ENCODE measurements at places on chromosomes 7 and 10.
A peak's percentile ranks its signal among the peaks of the same experiment; 100 is the strongest.

- no peak for DNase-seq
Observed at GRCh38 chr7:143385891-143386781, 5.0 kb downstream of the ZYX start.

DNA sequence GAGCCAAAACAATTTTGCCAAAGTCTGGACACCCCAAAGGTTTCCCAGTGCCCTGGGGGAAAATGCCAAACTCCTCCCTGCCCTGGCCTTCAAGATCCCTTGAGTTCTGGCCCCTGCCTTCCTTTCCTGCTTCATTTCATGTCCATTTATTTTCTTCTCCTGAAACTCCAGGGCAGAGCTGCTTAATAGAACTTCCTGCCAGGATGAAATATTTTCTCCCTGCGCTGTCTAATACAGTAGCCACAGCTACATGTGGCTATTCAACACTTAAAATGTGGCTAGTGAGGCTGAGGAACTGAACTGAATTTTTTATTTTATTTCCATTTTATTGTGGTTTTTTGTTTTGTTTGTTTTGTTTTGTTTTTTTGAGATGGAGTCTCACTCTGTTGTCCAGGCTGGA lies 49.6 kb downstream of the COL13A1 start:
- DNase-seq: no peak

GRCh38 chr7:33744293-33745075 lies 160.9 kb upstream of the BMPER start:
- peak; percentile 44 for DNase-seq

- no peak for DNase-seq
Observed at GRCh38 chr10:6713716-6714115, 133.6 kb upstream of the PRKCQ start.

DNA sequence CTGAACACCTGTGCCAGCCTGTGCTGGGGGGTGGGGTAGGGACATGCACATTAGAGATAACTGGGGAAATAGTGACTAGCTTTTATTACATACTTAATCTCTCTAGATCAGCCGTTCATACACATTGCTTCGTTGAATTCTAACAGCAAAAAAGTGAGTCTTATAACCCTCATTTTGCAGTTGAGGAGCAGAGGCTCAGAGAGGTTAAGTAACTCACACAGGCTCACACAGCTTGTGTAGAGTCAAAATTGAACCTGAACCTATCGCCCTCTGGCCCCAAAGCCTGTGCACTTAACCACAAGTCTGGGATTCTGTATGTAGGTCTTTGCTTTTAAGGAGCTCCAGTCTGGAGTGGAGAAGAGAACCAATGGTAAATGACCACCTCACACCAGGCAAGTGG lies 59.9 kb downstream of the CDH23 start:
- no peak for DNase-seq

DNA sequence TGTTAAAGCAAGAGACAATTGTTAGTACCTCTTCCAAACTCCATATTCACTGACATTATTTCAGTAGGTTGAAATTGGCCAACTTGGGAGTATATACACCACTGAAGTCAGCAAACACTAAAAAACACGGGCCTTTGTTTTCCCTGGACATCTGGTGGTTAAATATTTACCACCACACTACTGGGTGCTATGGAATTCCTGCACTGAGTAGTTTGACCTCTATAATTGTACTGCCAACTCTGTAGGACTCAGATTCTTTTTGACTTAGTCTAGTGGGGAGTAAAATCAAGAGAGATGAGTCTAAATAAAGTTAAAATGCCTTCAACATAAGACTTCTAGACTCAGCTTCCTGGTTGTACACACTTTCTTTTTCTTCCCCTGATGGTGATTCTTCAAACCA lies 41.3 kb upstream of the TES start:
- no peak for DNase-seq

- DNase-seq: no peak
Observed at GRCh38 chr10:55630491-55631056, 730.5 kb downstream of the ZWINT start.

DNA sequence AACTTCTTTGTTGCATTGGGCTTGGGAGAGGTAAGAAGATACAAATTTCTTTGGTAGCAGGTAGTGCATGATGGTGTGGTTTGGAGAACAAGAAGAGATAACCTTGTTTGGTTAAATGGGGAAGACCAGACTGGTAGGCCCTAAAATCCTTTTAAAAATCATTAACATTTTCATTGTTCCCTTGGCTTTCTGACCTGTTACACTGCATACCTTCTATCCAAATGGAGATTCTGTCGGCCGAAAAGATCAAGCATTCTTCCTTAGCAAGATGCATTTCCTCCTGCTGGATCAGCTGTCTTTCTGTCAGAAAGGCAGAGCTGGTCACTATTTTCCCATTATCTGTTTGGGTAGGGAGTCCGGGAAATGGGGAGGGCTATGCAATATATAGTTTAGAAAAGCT lies 33.7 kb downstream of the AGK start:
- no peak for DNase-seq

DNA sequence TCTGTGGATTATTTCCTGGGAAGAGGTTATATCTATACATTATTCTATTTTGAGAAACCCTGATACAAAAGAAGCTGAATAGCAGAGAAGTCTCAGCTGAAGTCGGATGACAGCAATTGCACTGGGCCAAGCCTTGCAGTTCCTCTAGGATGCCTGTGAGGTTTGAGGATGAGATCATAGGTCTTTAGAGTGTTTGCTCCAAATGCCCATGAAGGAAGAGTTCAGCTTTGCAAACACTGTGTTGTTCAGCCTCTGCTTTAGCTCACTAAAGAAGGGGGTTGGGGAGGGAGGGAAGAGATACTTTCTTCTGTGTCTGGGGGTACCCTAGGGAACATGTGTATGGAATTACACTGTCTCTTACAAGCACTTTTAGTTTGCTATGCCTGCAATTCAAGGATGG lies 282.5 kb upstream of the NRP1 start:
- no peak for DNase-seq

DNA sequence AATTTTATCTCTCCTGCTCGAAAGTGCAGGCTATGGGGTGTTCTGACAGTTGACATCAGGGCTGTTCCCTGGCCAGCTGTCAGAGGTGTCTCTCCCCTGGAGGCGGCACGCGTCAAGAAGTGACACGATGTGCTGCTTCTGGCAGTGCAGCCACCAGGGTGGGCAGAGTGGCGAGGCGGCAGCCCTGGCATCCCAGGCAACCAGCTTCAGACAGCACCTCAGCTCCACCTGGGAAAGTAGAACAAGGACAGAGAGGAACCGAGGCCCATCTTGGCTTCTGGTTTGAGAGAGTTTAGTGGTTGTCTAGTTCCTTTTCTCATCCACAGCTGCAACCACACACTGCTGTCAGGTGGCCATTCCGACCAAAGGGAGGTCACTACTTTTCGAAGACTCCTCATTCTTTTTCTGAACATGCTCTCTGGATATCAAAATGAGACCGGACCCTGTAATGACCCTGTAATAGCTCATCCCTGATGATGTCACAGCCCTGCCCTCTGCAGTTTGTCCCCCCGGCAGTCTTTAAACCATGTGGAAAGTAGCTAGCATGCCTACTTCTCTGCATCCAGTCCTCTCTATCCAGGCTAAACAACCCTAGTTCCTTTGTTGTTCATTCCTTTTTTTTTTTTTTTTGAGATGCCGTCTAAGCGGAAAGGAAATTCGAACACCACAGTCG lies 381.0 kb upstream of the NRP1 start:
- DNase-seq: no peak

DNA sequence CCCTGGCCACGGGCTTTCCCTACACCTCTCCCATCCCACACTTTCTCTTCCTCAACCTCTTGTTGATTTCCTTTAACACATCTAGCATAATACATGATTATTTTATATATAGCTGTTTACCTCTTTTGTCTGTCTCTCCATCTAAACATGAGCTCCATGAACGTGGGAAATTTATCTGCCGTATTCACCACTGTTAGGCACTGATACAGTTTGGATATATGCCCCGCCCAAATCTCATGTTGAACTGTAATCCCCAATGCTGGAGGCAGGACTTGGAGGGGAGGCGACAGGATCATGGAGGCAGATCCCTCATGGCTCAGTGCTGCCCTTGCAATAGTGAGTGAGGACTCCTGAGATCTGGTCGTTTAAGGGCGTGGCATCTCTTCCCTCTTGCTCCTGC lies 5.7 kb downstream of the CYTH3 start:
- no peak for DNase-seq

DNA sequence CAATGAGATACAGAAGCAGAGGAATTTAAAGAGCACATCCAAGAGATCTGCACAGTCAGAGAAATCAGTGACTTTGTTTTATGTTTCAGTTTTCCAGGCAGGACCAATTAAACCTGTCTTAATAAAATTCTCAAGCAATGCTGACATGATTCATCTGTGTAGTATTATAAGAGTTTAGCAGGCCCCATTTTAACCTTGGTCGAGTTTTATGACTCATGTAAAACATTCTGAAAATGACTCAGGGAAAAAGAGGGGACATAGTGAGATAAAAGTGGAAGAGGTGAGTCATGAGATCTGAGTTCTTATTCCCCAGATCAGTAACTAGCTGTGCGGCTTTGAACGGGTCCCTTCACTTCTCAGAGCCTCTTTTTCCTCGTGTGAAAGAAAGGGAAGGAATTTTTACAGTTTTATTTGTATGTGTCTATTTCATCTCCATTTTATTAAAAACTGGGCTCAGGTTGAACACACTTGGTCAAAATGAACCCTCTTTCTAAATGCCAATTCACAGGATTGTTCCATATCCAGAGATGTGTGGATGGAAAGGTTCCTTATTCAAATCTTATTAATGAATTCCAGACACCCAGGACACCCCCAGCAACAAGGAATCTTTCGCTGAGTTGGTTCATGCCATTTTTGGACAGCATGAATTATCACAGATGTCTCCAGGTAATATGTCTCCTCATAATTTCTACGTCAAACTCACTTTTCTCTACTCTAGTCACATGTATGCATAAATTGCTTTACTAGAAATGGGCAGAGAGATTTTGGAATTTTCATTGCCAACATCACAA lies 143.2 kb downstream of the JAZF1 start:
- no peak for DNase-seq

- no peak for DNase-seq
Observed at GRCh38 chr7:38902449-38902848, 6.5 kb downstream of the VPS41 start.
